ENCODE measurements at places on chromosomes 7 and 10.

DNA sequence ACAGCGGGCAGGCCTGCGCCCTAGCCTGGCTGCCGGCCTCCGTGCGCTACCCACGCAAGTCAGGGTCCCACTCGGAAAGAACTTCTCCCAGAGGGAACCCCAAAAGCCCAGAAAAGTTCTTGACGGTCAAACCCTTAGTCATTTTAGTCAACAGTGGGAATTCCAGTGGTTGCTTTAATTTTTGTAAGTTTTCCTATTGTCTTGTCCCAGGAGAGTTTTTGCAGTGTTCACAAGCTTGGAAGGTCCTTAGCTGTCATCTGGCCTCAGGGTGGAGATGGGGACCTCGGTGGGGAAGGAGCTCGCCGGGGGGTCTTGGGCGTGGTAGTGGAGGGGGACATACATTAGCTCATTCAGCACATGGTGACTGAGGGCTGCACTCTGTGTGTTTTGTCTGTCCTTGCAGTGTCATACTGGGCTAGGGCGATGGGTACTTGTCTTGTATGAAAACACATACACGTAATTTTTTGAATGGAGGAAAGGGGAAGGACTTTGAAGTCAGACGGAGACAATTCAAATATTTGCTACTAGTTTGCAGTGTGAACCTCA is 736 bp downstream of the MINDY4 start:
- DNase-seq: no peak

- no peak for DNase-seq
Observed at GRCh38 chr10:106424054-106424453, 740.5 kb downstream of the SORCS1 start.

- no peak for DNase-seq
Observed at GRCh38 chr7:3008386-3008785, 35.3 kb downstream of the CARD11 start.

DNA sequence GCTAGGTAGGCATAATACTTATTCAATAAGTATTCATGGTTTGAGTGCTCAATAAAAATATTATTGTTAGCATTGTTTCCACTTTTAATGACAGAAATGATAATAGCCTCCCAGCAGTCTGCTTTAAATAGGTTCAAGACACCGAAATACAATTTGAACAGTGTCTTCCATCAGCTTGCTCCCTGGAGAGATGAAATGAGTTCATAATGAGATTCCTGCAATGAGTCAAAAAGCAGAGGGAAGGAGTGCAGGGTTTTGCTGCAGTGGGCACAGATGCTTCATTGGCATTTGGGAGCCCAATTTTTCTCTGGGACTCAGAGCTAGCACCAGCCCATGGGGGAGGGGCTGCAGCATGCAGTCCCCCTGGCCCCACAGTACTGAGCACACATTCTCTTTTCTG is 32.6 kb upstream of the CHCHD3 start:
- no peak for DNase-seq

GRCh38 chr10:91742229-91742628 is 56.0 kb upstream of the TNKS2 start:
- no peak for DNase-seq
